ENCODE measurements at places on chromosomes 2 and 18.

GRCh38 chr18:36702401-36703013 is 126.3 kb downstream of the TPGS2 start:
- no peak for DNase-seq

DNA sequence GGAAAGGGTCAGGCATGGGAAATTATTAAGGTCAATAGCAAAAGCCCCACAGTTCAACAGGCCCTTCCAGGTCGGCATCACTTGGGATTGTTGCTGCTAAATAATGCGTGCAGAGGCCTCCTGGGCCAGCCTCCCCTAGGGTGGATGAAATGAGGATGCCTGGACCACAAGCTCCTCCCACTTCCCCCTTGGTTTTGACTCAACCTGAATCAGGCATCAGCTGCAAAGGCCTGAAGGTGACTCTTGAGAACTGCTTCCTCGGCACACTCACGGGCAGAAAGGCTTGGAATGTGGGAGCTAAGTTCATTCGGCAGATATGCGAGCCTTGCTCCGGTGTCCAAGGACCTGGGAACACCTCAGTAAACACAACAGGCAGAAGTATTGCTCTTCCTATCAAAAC is 69.3 kb downstream of the MBP start:
- DNase-seq, result no peak

GRCh38 chr2:239466061-239466754 is 65.4 kb upstream of the HDAC4 start:
- DNase-seq, result no peak

GRCh38 chr2:223944703-223945531 is at the start of gene WDFY1:
Gene WDFY1 (minus strand): TSS chr2:223945335. CDS start chr2:223945284, 51 bp downstream.
- DNase-seq, result peak; percentile 93

- no peak for DNase-seq
Measured at GRCh38 chr18:54480616-54481015, 110.4 kb upstream of the DYNAP start.

- DNase-seq, result no peak
Measured at GRCh38 chr2:201559067-201559710, 84.1 kb downstream of the TMEM237 start.

DNA sequence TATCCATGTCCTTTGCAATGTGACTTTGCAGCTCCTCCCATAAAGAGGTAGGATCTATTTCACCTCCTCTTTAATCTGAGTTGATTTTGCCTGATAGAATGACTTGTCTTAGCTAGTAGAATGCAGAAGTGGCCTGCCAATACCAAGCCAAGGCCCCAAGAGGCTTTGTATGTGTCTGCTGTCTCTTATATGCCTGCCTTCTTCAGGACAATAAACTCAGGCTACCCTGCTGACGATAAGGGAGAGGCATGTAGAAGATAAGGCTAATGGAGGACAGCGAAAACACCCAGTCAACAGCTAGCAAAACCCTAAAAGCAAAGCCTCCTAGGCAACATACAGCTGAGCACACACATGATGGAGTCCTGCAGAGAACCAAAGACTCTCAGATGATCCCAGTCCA is 1.8 kb upstream of the ZC3H8 start:
- DNase-seq, result no peak

- DNase-seq, result no peak
Measured at GRCh38 chr2:65878011-65878340, 445.6 kb upstream of the SPRED2 start.

- DNase-seq, result no peak
Measured at GRCh38 chr2:38267270-38267925, 109.7 kb downstream of the ATL2 start.

All from head of caudate nucleus (tissue), 42 donors.